Activated naive CD4-positive, alpha-beta T cell treated with anti-CD3 and anti-CD28 coated beads, Interleukin-2, amount 10 ng/mL, durations not matched to agents 7 days and 5 days (primary cell): ENCODE measurements at places on chromosomes 7 and 10.

DNA sequence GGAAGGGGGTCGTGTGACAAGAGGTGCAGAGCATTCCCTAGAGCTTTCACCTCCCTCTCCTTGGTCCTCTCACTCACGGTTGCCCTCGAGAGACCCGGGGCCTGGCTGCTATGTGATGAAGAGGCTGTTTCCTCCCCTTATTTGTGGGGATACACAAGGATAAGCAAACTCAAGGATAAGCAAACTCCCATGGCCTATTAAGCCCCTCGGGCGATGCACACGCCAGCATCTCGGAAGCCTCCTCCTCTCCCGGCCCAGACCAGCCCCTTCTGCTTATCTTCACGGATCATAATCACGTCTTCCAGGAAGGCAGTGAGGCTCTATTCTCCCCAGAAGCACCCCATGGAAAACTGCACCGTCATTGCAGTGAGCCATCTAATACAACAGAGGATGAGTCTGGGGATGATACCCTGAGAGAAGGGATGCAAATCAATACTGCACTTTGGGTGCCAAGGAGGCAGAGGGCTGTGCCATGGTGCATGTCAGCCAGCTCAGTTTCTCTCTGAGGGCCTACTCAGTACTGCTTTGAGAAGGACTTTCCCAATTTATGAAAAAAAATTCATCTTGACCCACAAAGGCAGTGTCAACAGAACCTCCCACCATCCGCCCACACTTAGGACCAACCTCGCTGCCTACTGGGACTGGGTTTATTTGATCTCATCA is 22.2 kb downstream of the TMEM273 start:
- no peak overlapping the region for H3K27ac ChIP-seq
- H3K4me3 ChIP-seq = no peak overlapping the region
- DNase-seq = no peak
- no peaks in the 10 kb centered on the region for H3K27me3 ChIP-seq
- peaks cover 4% of the 10 kb centered on the region for H3K36me3 ChIP-seq
- H3K4me1 ChIP-seq = peaks cover 12% of the 10 kb centered on the region

DNA sequence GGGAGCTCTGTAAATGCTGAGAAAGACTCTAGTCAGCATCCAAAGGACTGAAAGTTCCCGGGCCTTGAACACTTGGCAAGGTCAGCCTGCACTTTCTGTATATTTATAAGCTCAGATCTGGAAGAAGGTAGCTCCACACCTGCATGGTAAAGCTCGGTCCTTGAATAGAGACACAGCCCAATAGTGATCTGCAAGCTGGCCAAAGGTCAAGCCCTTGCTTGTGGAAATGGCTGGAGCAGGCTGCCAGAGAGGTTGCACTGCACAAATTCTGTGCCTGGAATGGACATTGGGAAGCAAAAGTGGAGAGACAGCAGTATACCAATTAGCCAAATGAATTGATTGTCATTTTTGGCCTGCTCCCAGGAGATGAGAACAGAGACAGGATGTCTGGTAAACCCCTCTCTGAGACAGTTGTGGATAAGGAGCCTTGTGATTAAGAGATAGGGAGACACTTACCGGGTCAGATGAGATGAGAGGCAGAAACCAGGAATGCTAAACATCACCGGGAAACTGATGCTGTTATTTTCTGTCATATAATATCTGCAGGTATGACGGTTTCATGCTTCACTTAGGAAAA is 8.0 kb upstream of the FRA10AC1 start:
- no peak overlapping the region for H3K27ac ChIP-seq
- DNase-seq = no peak
- H3K27me3 ChIP-seq = no peaks in the 10 kb centered on the region

- H3K27ac ChIP-seq = no peak overlapping the region
- H3K27me3 ChIP-seq = no peaks in the 10 kb centered on the region
- H3K4me3 ChIP-seq = no peak overlapping the region
- H3K4me1 ChIP-seq = no peaks in the 10 kb centered on the region
- H3K36me3 ChIP-seq = no peaks in the 10 kb centered on the region
These were observed 565.0 kb downstream of the REEP3 start for GRCh38 chr10:64086083-64086767.

DNA sequence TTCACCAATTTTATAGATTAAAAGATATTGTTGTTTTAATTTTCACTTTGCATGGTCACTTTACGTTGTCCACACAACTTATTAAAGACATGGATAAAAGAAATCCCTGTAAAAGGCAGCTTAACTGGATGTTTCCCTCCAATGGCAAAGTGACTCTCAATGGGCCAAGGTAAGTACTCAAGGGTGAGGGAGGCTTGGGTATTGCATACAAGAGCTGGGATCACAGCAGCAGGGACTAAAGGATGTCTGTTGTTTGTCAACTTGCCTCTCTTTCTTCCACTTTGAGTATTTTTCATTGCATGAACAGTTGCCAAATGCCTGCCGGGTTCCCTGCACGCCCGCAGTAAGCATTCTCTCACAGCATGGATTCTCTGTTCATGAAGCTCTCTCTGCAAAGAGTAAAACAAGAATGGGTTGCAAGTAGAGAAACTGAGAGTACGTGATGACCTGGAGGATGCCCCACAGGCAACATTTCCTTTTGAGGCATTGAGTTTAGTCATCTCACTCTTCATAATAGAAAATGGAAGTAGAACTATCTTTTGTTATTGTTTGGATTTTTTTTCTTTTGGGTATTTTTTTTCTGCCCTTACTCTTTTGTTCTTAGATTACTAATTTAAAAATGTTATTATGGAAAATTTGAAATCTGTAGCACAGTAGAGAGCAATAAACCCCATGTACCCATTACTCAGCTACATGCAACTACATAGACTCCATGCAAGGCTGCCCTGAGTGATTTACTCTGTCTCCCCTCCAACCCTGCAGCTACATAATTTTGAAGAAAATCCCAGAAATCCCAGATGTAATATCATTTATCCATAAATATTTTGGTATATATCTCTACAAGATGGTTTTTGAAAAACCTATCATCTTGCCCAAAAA is 26.3 kb downstream of the GPR141 start:
- no peaks in the 10 kb centered on the region for H3K4me1 ChIP-seq
- H3K36me3 ChIP-seq = no peaks in the 10 kb centered on the region
- H3K27ac ChIP-seq = no peak overlapping the region
- DNase-seq = no peak

DNA sequence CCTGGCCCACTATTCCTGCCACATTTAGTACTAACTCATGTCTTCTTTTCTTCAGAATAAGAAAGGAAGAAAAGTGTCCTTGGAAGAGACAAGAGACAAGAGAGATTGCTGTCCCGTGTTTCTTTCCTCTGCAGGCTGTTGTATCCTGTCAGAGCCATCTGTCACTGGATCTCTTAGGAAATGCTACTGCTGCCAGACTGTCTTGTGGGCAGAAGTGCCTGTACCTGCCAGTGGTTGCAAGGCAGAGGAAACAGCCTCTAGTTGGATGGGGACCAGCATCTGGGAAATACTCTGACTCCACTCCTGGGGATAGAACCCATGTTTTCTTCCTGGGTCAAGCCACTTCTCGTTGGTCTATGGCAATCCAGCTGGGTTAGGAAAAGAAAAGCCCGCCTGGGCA is 16.7 kb upstream of the MAP3K8 start:
- H3K36me3 ChIP-seq = no peaks in the 10 kb centered on the region
- peaks cover 5% of the 10 kb centered on the region for H3K27me3 ChIP-seq
- DNase-seq = no peak
- no peak overlapping the region for H3K4me3 ChIP-seq
- no peak overlapping the region for H3K27ac ChIP-seq

GRCh38 chr10:16231734-16232435 is 204.9 kb upstream of the PTER start:
- H3K4me1 ChIP-seq = no peaks in the 10 kb centered on the region
- H3K36me3 ChIP-seq = no peaks in the 10 kb centered on the region
- no peaks in the 10 kb centered on the region for H3K27me3 ChIP-seq

DNA sequence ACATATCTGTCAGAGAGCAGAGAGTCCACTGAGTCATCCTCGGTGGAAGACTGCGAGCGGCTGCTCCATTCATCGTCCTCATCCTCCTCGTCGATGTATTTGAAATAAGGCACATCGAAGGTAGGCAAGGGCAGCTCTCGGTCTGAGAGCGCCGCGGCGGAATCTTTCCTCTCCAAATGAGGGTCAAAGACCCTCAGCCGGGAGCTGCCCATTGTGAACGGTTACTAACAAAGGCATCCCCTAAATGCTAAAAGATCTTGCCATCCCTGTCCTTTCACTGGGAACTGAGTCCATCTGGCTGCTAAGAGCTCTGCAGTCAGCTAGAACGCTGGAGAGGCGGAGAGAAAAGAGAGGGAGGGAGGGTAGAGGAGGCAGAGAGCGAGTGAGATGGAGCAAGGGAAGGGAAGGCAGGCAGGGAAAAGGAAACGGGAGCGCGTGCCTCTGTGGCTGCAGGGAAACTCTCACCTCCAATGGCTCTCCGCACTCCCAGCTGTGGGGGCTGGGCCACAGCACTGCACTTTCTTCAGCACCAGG is 163.4 kb downstream of the RAPGEF5 start:
- peaks cover 7% of the 10 kb centered on the region for H3K27me3 ChIP-seq
- no peaks in the 10 kb centered on the region for H3K36me3 ChIP-seq
- no peak overlapping the region for H3K4me3 ChIP-seq
- no peak for DNase-seq

GRCh38 chr10:11036424-11037011 is 18.8 kb downstream of the CELF2 start:
- no peak overlapping the region for H3K4me3 ChIP-seq
- H3K36me3 ChIP-seq = no peaks in the 10 kb centered on the region
- no peak for DNase-seq
